ENCODE measurements at places on chromosomes 11 and 22.

GRCh38 chr11:105045676-105046296, 651 bp upstream of the CARD16 start:
- no peak for DNase-seq

GRCh38 chr11:79208126-79208525, 232.7 kb downstream of the TENM4 start:
- no peak for DNase-seq

GRCh38 chr11:833114-833791, 501 bp downstream of the CD151 start:
- DNase-seq: no peak

GRCh38 chr11:116930177-116930576, 92.8 kb upstream of the APOA1 start:
- no peak for DNase-seq

- no peak for DNase-seq
These were observed 176.1 kb upstream of the NCAM1 start for GRCh38 chr11:112785149-112785548.

- DNase-seq: no peak
These were observed 147.4 kb upstream of the POU2AF2 start for GRCh38 chr11:111098091-111098490.

GRCh38 chr11:114297806-114298709, 1.9 kb downstream of the NNMT start:
- DNase-seq: no peak

GRCh38 chr11:102497061-102497460, 33.5 kb downstream of the MMP7 start:
- no peak for DNase-seq

DNA sequence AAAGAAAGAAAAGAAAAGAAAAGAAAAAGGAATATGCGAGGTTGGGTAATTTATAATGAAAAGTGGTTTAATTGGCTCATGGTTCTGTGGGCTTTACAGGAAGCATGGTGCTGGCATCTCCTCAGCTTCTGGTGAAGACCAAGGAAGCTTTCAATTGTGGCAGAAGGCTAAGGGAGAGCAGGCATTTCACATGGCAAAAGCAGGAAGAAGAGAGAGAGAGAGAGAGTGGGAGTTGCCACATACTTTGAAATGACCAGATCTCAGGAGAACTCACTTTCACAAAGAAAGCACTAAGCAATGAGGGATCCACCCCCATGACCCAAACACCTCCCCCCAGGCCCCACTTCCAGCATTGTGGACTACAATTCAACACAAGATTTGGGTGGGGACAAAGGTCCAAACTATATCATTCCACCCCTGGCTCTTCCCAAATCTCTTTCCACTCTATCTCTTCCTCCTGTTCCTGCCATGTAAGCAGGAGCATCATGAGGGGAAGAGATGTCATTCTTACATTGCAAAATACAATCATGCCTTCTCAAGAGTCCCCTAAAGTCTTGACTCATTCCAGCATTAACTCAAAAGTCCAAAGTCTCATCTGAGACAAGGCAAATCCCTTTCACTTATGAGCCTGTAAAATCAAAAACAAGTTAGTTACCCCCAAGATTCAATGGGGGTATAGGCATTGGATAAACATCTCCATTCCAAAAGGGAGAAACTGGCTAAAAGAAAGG, 38.9 kb downstream of the LINC01488 start:
- DNase-seq: no peak

DNA sequence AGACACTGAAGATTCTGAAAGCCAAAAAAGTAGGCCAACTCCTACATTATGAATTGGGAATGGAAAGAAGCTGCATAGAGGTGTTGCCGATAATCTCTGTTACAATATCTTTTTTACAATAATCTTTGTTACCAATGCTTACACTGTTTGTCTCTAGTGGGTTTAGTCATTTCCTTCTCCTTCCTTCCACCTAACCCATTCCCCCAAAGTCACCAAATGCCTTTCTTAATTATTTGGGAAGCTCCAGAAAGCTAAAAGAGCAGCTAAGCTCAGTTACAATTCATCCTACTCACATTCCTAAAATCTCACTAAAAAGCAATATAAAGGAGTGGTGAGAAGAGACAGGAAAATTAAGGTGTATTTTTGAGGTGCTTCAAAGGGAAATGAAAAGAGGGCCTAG, 313.7 kb downstream of the SWAP70 start:
- no peak for DNase-seq

DNA sequence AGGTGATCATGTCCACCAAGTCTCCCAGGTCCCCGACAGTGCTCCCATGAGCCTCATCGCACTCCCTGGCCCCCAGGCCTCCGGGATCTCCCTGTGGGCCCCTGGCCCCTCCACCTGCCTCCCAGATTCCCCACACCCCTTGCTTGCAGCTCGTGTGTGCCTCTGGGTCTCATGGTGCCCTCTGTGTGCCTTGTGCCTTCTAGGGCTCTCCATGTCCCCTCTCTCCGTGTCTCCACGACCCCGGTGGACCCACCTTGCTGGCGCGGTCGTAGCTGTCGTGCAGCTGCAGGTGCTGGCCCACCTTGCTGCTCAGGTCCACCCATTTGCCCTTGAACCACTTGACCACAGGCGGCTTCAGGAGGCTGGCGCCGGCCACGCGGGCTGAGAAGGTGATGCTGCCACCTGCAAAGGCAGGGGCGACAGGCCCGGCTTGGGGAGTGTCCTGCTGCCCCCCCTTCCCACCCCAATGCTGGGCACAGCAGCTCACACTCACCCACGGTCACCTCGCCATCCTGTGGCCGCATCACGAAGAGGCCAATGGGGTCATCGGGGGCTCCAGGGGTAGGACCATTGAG, 2.9 kb downstream of the MYBPC3 start:
- DNase-seq: no peak

GRCh38 chr22:36384766-36385481, 2.8 kb downstream of the MYH9 start:
- DNase-seq: no peak

GRCh38 chr11:106263527-106263926, 186.1 kb downstream of the AASDHPPT start:
- no peak for DNase-seq

GRCh38 chr22:21626735-21627469, 2.9 kb downstream of the YDJC start:
- DNase-seq: no peak

DNA sequence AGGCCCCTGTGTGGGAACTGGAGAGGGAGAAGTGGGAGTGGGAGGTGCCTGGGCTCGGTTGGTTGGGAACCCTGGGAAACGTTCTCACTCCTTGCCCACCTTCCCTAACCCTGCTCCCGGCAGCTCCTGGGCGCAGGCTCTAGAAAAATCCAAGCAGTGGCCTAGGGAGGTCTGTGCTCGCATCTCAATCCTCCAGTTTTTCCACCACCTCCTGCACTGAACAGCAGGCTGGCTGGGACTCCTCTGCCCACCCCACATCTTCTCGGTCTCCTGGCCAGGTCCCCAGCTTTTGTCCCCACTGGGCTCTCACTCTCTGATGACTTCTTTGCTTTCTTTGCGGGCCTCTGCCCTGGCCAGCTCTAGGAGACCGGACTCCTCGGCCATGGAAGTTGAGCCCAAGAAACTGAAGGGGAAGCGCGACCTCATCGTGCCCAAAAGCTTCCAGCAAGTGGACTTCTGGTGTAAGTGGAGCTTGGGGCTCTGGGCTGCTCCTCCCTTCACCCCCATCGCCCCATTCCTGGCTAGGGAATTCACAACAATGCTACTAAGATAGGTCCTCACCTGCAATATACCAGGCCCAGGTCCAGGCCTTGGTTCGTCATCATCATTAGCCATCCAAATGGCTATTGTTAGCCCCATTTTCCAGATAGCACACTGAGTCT, 35.6 kb downstream of the PRDM11 start:
- DNase-seq: no peak

- DNase-seq: no peak
These were observed 12.3 kb downstream of the PAX6 start for GRCh38 chr11:31798554-31799434.

- no peak for DNase-seq
These were observed 4.6 kb downstream of the MOB2 start for GRCh38 chr11:1481861-1482441.

GRCh38 chr22:28017859-28018258, 98.8 kb upstream of the PITPNB start:
- no peak for DNase-seq

GRCh38 chr22:40128989-40129388, 48.7 kb upstream of the TNRC6B start:
- DNase-seq: no peak

DNA sequence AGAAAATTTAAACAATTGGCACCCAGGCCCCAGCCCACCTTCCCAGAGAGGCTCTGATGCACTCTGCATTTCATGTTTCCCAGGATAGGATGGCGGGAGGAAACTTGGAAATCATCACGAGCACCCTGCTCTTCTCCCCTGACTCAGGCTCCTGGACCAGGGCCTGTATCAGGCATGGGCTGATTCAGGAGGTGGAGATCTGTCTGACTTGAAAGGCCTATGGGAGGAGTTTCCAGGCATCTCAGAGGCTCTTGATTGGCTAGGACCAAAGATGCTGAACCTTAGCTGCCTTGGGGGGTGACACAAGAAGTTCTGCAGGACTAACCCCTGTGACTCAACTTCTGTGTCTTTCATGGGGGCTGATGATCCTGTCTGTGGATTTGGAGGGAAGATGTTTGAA, 106.2 kb downstream of the PKNOX2 start:
- no peak for DNase-seq

DNA sequence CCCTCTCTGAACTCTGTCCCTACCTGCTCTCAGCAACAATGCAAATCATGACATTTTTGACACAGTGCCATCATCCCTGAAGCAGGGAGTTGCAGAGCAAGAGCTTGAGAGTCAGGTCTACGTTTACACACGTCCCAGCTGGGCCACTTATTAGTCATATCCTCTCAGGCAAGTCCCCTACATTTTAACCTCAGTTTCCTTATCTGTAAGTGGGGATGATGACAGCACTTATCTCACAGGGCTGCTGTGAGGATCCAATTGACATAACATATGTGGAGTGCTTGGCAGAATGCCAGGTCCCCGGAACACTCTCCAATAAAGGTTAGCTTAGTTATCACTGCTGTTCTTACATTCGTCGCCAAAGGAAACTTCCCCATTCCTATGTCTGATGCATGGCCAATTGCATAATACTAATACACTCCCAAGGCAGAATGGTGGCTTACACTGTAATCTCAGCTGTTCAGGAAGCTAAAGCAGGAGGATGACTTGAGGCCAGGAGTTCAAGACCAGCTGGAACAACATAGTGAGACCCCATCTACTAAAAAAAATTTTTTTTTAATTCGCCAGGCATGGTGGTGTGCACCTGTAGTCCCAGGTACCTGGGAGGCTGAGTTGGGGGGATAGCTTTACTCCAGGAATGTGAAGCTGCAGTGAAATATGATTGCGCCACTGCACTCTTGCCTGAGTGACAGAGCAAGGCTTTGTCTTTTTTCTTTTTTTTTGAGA, 16.6 kb downstream of the ASCC2 start:
- DNase-seq: peak; percentile 73

DNA sequence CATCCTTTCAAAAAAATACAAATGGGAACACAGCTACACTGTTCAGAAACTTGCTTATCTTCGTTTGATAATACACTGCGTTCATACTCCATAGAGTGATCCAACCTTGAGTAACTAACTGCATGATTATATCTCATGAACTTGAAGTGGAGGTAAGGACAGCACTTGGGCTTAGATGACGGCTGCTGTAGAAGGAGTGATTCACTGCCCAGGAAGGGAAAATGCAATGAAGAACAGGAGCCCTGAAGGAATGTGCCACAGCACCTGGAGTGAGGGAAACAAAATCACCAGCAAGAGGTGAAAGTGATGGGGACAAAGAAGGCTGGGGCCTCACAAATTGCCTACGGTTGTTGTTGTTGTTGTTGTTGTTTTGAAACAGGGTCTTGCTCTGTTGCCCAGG, 44.1 kb upstream of the SC5D start:
- DNase-seq: no peak

- no peak for DNase-seq
These were observed 169.9 kb upstream of the CCDC90B start for GRCh38 chr11:83456075-83456474.

DNA sequence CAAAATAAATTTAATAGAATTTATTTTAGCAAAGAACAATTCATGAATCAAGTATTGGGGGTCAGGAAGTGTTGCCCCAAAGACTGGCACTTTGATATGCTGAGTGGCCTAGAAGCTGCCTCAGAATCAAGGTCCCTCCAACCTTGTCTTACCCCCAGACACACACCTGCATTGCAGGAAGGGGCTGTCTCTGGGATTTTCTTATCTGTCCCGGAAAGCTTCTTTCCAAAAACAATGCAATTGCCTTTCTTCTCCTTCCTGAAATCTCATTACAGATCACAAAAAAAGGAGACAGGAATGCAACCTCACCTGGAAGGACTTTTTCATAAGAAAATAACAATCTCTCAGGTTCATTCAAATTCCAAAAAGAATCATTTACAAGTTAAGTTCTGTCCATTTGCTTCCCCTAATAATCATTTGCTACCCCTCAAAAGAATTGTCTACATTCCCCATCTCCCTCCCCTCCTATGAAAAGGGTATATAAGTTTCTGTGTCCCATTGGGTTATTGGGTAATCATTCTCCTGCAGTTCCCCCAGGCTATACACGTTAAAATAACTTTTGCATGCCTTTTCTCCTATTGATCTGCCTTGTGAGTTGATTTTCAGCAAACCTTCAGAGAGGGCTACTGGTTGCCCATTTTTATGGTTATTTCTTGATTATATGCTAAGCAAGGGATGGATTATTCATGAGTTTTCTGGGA, 21.3 kb downstream of the OR10A6 start:
- no peak for DNase-seq
